ENCODE measurements at places on chromosomes 1 and 21.
A peak's percentile ranks its signal among the peaks of the same experiment; 100 is the strongest.

DNA sequence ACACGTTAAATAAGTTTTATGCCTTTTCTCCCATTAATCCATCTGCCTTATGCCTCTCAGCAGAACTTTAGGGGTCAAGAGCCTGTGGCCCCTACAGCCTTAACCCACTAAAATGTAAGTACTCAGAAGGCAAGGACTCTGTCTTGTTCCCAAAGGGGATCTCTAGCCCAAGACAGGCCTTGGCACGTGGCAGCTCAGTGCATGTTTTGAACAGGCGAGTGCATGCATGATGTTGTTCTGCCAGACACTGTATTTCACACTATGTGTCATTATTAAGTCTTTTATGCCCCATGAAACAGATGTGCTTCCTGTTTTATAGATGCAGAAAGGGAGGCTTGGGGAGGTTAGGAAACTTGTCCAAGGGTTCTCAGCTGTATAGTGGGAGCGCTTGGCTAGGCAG is 102.8 kb downstream of the ETS2 start:
- DNase-seq: no peak

GRCh38 chr1:91734761-91735160 is 151.2 kb downstream of the TGFBR3 start:
- DNase-seq: no peak

DNA sequence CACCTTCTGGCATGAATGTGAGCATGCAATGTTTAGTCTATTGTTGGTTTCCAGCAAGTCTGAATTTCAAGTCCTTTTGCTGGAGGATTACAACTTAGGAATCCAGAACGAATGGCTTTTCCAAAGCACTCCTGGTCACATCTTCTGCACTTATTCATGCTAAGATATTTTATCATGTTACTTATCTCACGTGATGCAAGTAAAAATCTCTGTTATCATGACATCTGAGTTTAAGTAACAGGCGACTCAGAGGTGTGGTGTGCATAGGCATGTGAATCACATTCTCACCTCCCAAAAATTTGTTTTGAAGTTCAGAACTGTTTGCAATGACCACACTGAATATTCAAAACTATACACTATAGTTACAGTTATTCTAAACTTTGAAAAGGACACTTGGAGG is 204.8 kb upstream of the FGGY start:
- DNase-seq: no peak

DNA sequence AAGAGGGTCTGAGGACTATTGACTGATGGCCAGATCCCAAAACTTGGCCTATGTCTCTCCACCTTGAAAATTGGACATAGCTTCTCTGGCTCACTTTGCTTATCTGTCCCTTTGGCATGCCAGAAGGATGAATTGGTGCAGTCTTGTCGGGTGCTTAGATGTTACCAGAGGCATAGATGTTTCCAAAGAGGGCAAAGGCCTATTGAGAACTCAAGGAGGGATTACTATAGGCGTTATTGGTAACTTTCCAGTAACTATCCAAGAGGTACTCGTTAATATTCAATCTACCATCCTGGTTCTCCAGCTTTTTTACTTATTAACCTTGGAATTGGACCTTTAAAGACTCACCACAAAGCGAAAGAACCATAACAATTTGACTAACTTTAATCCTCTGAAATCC is 368.3 kb upstream of the ESRRG start:
- no peak for DNase-seq

- no peak for DNase-seq
Observed at GRCh38 chr1:85568660-85569059, 11.9 kb upstream of the CCN1 start.

DNA sequence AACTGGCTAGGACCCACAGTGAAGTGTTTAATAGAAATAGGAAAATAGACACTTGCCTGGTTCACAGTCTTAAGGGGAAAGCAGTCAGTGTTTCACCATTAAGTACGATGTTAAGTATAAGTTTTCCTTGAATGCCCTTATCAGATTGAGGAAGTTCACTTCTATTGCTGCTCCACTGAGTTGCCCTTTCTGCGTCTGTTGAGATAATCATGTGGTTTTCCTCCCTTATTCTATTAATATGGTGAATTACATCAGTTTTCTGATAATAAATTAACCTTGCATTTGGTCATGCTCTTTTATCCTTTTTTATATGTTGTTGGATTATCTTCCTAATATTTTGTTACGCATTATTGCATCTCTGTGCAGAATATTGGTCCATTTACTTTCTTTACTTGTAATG is 21.4 kb downstream of the UTS2 start:
- DNase-seq: no peak

DNA sequence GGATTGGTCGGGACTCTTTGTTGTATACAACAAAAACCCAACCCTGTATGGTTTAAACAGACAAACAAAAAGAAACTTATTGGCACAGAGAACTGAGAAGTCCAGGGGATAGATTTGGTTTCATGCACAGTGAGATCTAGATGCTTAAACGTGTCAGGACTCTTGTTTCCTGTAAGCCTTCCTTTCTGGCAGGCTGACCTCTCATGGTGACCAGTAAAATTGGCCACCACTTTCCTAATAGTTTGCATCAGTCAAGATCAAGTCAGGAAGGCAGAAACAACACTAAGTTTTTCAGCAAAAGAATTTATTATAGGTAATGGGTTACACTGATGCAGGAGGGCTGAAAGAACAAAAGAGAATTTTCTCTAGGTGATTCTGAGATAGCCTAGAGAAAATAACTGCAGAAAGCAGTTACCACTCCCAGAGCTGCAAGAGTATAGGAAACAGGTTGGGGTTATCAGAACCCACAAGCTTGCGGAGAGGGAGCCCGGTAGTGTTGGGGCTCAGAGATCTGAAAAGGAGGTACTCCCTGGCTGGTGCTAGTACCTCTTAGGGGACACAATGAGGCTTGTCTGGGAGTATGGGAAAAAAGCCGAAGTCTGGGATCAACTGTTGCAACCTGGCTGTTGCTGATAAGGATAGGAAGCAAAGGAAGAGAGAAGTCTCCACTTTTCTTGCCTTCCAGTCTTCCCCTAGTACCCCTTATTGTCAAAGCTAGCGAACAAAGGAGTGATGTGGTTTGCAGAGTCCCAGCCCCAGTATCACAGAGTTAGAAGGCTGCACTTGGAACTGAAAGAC is 21.4 kb downstream of the CITED4 start:
- no peak for DNase-seq

DNA sequence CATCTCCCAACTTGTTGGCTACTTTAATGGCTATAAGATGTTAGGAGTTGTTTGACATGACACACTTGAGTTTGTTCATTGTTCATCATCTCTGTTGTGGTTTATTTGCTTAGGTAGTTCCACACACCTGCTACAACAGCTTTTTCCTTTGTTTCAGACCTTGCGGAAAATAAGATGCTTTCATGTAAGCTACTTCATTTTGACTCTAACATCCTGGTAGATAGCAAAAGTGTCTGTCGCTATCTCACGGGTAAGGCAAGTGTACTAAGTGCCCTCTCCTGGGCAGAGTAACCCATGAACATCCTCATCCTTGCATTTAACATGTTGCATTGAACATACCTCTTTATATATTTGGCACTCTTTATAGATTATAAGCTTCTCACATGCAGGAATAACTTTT is 1.6 kb upstream of the OR10T2 start:
- no peak for DNase-seq

- peak; percentile 10 for DNase-seq
Observed at GRCh38 chr1:52059321-52059720, 3.2 kb downstream of the BTF3L4 start.

DNA sequence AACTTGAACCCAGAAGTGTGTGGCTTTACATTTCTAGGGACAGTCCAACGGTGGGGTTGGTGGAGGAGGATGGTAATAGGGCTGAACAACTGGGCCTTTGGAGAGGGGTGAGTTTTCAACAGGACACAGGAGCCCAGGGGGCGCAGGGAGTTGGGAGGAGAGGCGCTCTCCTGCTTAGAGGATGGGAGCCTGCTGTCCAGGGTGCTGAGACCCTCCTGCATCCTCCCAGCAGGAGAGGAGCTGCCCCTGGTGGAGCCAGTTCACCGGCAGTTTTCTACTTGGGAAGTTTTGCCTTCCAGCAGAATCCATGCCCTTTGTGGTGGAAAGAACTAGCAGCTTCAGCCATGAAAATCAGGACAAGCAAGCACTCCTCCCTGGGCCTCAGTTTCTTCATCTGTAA is 8.6 kb downstream of the KCNC4 start:
- DNase-seq: no peak

- no peak for DNase-seq
Observed at GRCh38 chr1:51329443-51330325, 678 bp downstream of the TTC39A start.

DNA sequence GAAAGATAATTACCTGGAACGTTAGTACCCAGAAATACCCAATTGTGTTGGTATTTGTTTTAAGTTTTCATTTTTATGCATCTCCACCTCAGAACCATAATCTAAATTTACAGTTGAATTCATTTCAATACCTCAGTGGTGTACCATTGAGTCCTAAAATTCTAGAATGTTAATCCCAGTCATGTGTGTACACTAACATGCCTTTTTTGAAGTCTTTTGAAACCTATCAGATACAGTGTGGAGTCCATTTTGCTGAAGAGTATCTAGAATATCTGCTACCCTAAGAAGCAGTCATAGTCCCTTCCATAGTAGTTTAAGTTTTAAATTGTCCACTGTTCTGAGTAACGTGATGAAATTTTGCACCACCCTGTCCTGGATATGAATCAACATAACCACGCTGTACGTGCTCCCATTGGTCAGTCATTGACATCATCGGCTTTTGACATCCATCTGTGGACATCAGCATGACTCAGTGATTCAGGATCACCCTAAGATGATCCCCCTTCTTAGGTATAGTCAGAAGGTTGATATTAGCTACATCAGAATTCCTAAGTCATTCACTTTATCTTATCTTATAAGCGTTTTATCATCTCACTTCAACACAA is 7.5 kb upstream of the ASH1L start:
- peak; percentile 41 for DNase-seq

DNA sequence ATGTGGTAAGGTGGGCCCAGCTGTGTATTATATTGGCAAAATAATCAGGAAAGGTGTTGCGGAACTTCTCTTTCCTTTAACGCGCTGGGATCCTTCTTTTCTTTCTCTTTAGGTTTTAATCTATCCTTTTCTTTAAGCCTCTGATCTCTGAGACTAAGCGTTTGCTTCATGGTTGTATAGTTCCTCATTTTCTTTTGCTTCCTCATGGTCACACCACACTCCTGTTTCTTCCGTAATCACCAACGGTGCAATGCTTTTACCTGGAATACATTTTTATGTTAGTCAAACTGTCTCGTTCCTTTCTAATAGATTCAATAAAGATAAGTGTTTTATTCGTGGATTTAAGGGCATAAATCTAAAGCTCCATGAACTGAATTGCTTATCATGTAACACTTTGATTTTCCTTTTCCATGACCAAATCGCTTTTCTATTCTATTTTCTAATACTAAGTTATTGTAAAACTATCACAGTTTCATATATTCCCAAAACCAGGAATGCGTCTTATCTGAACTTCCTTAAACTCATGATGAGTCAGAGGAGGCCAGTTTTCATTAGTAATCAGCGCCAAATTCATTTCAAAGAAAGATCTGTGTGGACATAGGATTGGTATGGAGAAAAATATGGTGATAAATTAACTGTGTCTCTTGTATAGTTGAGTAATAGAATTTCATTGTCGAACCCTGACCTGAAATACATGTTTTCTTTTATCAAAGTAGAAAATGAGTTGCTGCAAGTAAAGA is 12.2 kb downstream of the SDCCAG8 start:
- DNase-seq: peak; percentile 43
